Astrocyte (in vitro differentiated cells and primary cell): ENCODE measurements at places on chromosomes 12 and 14. TPM values are rescaled to one million over a fixed set of nuclear protein-coding genes. Genes with fewer than 3 reads are reported as not detected.
A peak's percentile ranks its signal among the peaks of the same experiment; 100 is the strongest.

DNA sequence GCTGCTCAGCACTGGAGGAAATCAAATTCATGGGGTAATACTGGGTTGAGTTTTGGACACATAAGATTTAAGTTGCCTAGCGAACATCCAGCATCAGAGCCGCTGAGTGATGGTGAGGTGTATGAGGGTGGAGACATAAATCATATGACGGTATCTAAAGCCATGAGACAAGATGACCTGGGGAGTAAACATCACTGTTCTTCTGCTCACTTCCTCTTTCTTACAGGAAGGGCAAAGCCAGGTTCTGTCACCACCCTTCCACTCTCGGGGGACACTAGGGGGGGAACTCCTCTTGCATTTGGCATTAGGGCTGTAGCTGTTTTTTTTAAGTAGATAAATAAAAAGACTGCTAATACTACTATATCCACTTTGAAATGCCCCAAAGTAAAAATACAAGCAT, 24.0 kb downstream of the PRDM4 start:
- H3K36me3 ChIP-seq, result peaks cover 86% of the 10 kb centered on the region
- H3K4me3 ChIP-seq, result no peak overlapping the region
- H3K27ac ChIP-seq, result no peak overlapping the region
- H3K27me3 ChIP-seq, result no peaks in the 10 kb centered on the region

DNA sequence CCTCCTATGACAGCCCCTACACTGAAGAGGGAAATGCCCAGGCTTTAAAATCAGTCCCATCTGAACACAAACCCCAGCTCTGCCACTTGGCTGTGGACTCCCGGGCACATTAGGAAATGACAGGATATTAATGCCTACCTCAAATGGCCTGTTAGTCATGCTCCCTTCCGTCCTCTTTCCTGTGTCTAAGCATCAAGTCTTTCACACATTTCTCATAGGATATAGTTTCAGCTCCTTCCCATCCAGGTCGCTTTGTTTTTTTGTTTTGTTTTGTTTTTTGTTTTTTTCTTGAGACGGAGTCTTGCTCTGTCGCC, 16.1 kb downstream of the PLEK2 start:
- H3K36me3 ChIP-seq, result no peaks in the 10 kb centered on the region
- no peak overlapping the region for H3K27ac ChIP-seq
- DNase-seq, result no peak
- H3K27me3 ChIP-seq, result no peaks in the 10 kb centered on the region
- H3K4me1 ChIP-seq, result no peaks in the 10 kb centered on the region

DNA sequence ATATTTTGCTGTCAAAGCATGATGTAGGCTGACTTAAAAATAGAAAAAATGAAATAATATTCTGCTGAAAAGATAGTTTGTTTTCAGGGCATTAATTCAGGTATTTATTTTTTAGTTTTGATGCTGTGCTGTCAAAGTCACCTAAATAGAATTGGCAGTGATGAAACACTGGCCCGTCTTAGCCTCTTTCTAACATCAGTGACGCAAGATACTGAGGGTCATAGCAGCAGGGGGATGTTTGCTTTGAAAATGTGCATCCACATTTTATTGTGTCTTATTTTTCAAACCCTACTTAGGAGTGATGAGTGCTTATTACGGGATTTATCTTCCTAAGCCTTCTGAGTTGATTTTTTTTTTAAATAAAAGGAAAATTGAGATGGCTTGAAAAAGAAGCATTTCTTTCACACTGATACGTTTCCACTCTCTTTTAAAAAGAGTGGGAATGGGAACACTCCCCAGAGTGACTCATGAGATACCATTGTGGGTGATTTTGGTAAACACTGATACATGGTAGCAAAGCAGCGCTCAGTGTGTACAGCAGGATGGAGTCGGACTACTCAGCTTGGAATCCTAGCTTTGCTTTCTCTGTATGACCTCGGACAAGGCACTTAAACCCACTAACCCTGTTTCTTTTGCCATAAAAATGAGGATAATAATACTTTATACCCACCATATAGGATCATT, 290.8 kb downstream of the ERC1 start:
- peak; percentile 76 for DNase-seq
- H3K36me3 ChIP-seq, result no peaks in the 10 kb centered on the region
- no peak overlapping the region for H3K27ac ChIP-seq
- no peaks in the 10 kb centered on the region for H3K4me1 ChIP-seq
- no peak overlapping the region for H3K4me3 ChIP-seq

- peak; percentile 52 for DNase-seq
- H3K27ac ChIP-seq, result peak overlapping the region; percentile 55
- H3K27me3 ChIP-seq, result no peaks in the 10 kb centered on the region
- peaks cover 32% of the 10 kb centered on the region for H3K4me1 ChIP-seq
These were observed 155.1 kb downstream of the BTG1 start for GRCh38 chr12:91990525-91990924.

GRCh38 chr14:101395779-101396178, 165.5 kb upstream of the DIO3 start:
- H3K27me3 ChIP-seq, result peaks cover 8% of the 10 kb centered on the region
- H3K4me3 ChIP-seq, result no peak overlapping the region
- no peak for DNase-seq

DNA sequence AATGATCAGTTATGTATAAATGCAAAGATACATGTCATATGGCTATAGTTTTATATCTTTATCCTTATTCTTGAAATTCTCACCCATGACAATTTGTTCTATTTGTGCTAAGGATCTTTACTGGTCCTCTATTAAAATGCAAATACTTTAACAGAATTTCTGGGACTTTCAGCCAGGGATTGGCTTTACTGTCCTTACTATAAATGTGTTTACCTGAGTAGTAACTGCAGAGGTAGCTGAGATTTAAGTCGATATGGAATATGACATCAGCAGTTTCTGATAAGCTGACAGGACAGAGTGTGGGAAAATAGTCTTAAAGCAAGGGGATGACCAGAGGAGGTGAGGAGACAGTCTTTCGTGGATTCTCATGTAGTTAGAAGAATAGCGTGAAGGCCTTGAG, 206.4 kb downstream of the DIO2 start:
- no peaks in the 10 kb centered on the region for H3K36me3 ChIP-seq
- no peak overlapping the region for H3K27ac ChIP-seq
- H3K4me1 ChIP-seq, result no peaks in the 10 kb centered on the region
- DNase-seq, result no peak

Gene ACSM4
- not detected in 2 replicates for total RNA-seq
